ENCODE measurements at places on chromosomes 1 and 21.

- DNase-seq = no peak
Measured at GRCh38 chr1:67208217-67208616, 42.0 kb downstream of the IL23R start.

DNA sequence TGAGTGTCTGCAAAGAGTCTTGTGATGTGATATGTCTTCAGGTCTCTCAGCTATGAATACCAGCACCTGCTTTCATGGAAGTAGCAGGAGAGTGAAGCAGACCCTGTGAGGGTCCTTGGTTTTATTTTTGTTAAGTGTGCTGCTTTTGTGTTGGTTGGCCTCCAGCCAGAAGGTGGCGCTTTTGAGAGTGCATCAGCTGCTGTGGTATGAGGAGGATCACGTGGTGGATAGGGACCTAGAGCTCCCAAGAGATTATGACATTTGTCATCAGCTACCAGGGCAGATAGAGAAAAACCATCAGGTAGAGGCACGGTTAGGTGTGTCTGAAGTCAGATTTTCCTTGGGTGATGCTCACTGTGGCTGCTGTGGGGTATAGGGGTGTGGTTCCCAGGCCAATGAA lies 1232.1 kb downstream of the MRPL39 start:
- DNase-seq = no peak

DNA sequence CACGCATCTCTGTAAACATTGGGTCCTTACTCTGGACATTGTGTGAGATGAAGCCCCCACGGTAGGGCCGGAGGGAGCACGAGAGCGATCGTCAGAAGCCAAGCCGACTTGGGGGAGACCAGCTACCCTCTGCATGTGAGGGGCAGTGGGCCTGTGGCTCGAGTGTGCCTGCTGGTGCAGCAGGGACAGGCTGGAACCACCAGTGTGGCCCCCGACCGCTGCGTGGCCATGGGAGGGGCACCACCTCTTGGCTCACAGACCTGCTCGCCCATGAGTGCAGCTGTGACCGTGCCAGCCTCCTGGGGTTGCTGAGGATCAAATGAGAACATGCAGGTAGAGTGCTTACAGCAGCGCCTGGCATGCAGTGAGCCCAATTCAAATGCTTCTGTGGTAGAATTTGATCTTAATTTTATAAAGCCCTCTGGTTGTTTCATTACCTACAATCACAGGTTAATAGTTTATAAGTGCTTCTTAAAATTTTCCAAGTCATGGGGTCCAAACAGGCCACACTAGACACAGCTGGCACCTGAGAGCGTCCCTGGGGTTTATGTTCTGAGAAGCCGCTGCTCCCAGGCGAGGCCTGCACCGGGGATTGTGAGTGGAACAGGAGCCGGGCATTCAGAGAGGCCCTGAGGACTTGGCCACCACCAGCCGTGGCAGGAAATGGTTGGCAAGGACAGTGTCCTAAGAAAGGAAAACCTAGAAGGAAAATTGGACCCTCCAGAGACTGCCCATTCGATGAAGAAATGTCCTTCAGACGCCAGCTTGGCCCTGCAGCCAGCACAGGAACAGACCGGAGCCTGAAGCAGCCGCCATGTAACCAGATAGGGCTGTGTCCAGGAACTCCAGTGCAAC lies 22.6 kb upstream of the ADARB1 start:
- DNase-seq = no peak

GRCh38 chr1:36446271-36446670 lies 4.0 kb downstream of the OSCP1 start:
- no peak for DNase-seq

- DNase-seq = no peak
Measured at GRCh38 chr1:65387821-65388220, 32.6 kb upstream of the LEPR start.

DNA sequence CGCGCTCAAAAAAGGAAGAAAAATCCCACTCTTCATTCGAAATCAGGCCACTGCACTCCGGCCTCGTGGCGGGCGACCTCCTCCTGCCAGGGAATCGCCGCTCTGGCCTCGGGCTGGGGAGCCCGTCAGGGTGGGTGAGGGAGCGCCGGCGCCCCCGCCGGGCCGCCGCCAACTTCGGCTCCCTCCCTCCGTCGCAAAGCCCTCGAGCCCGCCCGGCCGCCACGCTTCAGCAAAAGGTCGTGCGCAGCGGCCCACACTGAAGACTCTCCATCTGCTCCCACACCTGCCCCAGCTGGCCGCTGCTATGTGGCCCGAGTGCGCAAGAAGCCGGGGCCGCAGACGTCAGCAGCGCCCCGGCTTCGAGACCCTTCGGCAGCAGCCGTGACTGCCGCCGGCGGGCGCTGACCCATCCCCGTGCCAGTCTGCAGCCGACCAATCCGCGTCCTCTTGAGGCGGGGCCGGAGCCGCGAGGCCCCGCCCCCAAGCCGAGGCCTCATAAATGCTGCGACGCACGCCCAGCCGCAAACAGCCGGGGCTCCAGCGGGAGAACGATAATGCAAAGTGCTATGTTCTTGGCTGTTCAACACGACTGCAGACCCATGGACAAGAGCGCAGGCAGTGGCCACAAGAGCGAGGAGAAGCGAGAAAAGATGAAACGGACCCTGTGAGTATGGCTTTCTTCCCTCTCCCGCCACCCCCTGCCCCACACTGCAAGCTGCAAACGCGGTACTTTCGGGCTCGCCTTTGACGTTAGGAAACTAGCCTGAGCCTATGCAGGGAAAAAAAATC lies at the start of gene RGS2:
Gene RGS2 (plus strand): TSS at position 522 of the 789 bp plus-strand sequence. CDS start 33 bp downstream, at position 555.
- peak; percentile 97 for DNase-seq

GRCh38 chr1:110350360-110350759 lies 11.2 kb downstream of the RBM15 start:
- no peak for DNase-seq

GRCh38 chr1:5688081-5689077 lies 303.8 kb downstream of the NPHP4 start:
- DNase-seq = no peak

GRCh38 chr1:205669341-205670149 lies 10.8 kb downstream of the SLC45A3 start:
- no peak for DNase-seq

GRCh38 chr1:149915429-149916192 lies 2.0 kb downstream of the SV2A start:
- DNase-seq = peak; percentile 1

- no peak for DNase-seq
Measured at GRCh38 chr1:153058826-153059784, 1.8 kb upstream of the SPRR2A start.

DNA sequence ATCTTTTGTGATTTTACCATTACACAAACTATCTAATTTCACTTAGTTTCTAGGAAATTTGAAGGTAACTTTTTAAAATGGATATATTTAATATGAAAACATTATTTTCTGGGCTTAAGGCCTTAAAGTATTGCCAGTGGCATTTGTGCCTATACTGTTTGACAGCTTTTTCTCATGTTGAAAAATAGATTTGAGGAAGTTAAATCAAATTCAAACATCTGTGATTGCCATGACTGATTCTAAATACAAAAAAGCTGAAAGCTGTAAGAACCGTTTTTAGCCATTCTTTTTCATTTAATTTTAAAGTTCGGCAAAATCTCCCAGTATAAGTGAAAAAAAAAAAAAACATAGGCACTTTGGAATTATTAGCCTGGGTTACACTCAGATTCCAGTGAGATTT lies 301.1 kb downstream of the DPYD start:
- no peak for DNase-seq

DNA sequence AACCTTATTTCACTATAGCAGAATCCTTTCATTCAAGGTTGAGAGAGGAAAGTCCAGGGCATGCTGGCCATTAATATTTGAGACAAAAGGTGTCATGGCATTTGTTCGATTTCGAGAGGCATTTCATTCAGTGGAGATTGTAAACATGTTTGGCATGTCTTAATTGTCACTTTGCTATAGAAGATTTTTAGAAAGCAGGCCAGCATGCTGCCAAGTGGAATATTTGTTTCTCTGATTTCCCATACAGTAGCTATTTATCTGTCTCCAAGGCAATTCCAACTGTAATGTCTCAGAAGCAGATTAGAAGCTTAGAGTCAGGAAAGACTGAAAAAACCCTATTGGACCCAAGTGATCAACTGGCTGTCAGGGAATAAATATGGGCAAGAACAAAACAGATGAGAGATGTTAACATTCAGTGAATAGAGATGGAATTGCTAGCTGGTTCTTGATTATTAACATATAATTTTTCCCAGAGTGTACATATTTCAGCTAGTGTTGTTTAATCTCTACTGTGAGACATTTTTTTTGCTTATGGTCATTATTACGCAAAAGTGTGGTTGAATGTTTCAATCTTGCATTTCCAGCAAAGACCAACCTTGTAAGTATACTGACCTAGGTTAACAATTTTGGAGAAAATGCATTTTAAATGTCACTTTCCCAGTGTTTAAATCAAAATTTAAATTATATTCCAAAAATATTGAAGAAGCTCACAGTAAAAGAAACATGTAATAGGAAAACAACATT lies 174.6 kb downstream of the KCNK2 start:
- no peak for DNase-seq

Data from AG20443 (cell line).